ENCODE measurements at places on chromosomes 2 and 18.

GRCh38 chr2:28704621-28705020 lies 47.0 kb upstream of the PPP1CB start:
- no peak for DNase-seq

- no peak for DNase-seq
These were observed 20.2 kb upstream of the PRKCE start for GRCh38 chr2:45631319-45631718.

GRCh38 chr2:149200109-149200520 lies 130.3 kb upstream of the LYPD6 start:
- no peak for DNase-seq

DNA sequence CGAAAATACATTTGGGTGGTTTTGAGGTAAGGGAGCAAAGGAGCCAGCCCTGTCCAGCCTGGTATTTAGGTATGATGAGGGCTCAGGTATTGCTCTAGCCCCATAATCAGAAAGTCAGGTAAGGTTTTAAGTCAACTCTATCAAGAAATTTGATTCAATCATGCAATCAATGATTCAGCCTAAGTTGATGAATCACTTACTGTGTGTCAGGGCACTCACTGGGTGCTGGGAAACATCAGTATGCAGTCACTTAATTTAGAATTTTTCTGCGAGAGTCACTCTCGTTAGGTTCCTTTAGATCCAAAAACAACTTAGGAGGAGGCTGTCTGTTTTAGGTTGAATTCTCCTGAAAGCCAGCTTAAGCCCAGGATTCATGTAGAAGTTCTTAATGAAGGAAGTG lies 17.7 kb upstream of the SERPINB2 start:
- DNase-seq = no peak

DNA sequence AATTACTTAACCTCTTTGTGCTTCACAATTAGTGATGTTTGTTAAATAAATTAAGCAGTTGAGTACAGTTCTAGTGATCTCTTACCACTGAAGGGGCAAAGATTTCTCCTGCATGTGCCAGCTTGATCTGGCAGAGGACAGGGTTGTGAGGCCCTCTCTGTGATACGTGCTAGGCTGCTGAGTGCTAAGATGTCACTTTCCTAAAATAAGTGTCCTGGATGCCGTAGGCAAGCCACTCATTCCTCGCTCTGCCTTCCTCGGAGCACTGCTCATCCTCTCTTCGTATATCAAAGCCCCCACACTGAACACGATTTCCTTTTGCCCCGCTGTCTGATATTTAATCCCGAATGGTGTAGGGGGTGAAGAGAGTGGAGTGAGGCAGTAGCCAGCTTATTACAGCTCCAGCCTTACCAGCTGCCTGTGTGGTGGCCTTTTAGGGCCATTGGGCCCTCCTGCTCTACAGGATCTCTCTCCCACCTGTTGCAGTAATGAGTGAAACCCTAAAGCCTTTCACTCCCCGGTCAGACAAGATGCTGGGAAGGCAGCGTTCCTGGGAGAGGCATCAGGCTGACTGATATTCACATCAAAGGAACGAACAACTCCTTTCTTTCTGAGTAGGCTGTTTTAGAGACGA lies 40.5 kb downstream of the PTPRM start:
- no peak for DNase-seq

GRCh38 chr2:182298456-182298855 lies 128.4 kb downstream of the PDE1A start:
- DNase-seq = no peak

- no peak for DNase-seq
These were observed 38.1 kb downstream of the PIKFYVE start for GRCh38 chr2:208304157-208304556.

DNA sequence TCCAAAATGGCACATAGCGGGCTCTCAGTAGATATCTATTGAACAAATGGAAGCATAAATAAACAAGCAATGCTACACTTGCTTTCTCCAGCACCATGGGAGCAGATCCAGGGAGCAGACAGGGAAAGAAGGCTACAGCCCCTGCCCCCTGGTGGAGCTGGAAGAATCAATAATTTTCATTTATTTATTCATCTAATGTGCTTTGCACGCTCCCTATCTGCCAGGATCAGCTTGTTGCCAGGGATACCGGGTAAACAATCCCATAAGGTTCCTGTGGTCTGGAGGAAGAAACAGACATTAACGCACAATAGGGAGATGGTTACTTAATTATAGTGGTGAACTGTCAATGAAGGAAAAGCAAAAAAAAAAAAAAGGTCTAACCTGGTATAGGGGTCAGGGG lies 40.1 kb upstream of the CLASP1 start:
- no peak for DNase-seq

DNA sequence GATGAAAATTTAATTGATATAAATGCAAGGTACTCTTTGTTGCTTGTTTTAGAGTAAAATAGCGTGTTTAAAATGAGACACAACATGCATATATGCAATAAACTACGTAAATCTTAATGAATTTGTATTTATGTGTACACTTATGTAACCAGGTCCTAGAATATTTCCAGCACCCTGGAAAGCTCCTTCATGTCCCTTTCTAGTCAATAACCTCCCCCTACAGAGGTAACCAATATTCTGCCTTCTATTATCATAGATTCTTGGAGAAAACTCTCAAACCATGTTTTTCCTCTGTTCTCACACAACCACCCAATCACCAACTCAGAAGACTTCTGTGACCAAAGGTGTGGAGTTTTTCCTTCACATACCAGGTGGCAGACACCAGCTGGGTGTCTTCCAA lies 79.6 kb upstream of the THUMPD2 start:
- no peak for DNase-seq

DNA sequence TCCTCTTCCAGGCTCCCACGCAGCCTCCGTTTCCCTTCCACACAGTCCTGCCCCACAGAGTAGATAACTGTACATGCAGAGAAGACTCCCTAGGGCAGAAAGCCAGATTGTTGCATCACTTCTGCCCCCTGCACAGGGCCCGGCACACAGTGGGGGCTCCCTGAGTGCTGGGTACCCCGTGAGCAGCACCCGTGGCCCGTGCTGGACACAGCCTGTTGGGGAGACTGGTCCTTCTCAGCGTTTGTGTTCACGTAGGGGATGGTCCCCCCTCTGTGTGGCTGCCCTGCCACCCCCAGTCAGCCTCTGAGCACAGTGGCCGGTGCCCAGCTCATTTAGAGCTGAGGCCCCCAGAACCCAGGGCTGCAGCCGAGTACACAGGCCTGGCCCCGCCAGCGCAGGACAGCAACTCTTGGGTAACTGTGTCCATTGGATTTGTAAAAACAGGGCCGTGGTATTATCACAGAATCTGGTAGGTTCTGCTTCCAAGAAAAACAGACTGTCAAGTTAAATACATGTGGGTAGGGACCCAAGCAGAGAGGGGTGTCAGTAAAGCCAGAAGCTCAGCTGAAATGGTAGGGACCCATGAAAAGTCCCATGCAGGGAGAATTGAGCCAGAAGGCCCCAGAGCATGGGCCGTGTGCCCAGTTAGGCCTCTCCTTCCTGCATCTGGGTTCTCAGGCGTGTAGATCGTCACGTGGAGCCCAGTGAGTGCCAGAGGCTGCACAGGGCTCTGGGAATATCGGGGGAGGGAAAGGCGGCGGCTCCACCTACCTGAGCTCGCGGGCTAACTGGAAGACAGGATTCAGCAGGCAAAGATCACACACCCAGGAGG lies 257.3 kb downstream of the ATAD2B start:
- no peak for DNase-seq

DNA sequence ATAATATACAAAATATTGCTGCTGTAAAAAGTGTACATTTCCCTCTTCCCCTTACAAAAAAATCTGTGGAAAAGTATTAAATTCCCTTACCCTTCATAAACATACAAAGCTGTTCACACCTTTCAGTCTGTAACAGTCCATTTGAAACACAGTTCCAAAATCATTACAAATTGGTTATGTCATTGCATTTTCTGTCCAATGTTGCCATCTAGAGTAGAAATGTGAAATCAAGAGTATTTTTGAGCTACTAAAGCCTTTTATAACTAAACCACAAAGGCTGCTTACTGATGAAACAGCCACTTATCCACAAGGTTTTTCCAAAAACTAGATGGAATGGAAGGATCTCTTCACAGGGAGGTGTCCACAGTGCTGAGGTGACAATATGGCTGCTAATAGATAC lies 72.5 kb downstream of the SS18 start:
- no peak for DNase-seq

DNA sequence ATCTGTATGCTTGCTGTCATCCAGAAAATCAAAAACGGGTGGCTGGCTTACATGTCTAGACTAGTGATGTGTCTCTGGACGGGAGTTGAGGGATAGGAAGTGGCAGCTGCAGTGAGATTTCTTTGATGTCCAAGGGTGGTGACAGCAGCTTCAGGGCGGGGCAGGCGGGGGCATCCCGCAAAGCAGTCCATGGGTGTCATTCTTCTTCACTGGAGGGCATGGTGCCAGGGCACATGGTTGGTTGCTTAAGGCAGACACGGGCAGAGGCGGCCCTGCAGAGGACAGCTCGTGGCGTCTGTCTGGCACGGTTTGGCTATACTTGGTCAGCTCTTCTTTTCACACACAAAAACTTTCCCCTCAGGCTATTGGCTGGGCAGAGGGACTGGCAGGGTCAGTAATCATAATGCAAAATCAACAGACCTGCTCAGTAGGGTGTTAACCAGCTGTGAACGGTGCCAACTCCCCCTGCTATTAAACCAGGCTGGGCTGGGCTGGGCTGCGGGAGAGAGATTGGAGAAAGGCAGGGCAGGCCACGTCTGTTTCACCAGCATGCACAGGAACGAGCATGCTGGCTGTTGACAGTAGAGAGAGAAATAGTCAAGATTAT lies 63.7 kb downstream of the COL4A3 start:
- peak; percentile 21 for DNase-seq

DNA sequence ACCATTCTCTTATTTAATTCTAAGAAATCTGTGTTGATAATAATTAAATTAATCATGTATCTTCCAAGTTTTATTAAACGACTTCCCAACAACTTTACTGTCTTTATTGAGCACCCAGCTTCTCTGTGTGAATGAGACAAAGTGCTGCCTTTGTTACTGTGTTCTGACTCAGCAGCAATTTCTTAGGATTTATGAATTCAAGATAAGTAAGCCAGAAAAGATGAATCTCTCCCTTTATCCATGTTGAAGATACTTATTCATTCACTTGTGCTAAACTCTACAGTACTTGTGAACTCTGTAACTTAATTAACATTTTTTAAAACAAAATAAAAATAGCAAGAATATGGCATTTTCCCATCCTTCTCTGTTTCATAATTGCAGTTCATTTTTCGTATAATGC lies 1403.3 kb upstream of the DDX18 start:
- DNase-seq = no peak

- no peak for DNase-seq
These were observed 60.6 kb downstream of the PTPN4 start for GRCh38 chr2:119820275-119820674.

GRCh38 chr2:222330910-222331309 lies 32.1 kb upstream of the PAX3 start:
- no peak for DNase-seq

- no peak for DNase-seq
These were observed 36.4 kb downstream of the SCN1A start for GRCh38 chr2:166091439-166091838.

- no peak for DNase-seq
These were observed 46.3 kb downstream of the RTTN start for GRCh38 chr18:70158992-70159717.

GRCh38 chr2:101676674-101677073 lies 20.8 kb upstream of the MAP4K4 start:
- no peak for DNase-seq

DNA sequence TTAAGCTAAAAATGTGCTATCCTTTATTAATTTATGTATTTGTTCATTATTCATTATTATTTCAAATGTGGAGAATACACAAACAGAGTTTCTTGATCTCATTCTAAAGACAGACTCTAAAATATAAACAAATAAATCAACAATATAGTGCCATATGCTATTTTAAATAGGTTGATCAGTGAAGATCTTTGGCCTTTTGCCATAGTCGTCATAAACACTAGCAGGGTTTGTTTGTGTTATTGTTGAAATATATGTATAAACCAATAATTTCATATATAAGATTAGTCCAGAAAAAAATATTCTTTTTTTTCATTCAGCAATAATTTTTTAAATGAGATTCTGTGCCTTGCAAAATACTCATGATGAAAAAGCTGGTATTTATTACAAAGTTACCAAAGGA lies 62.1 kb upstream of the KYNU start:
- no peak for DNase-seq

- no peak for DNase-seq
These were observed 145.8 kb downstream of the AGPS start for GRCh38 chr2:177538323-177538722.

GRCh38 chr2:191432121-191432520 lies 186.9 kb downstream of the MYO1B start:
- no peak for DNase-seq

DNA sequence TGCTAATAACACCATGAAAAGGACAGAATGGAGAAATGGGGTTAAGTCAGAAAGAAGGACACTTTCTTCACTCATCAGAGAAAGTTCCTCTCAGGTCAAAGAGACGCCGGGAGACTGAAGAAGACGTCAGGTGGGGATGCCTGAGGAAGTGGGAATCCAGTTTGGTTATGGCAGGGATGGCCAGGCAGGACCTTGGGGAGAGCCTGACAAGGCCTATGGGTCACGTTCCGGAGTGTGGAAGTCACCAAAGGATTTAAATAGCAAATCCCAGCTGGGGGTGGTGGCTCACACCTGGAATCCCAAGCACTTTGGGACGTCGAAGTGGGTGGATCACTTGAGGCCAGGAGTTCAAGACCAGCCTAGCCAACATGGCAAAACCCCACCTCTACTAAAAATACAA lies 432.7 kb upstream of the SMIM21 start:
- no peak for DNase-seq

- no peak for DNase-seq
These were observed 265.1 kb downstream of the NCKAP5 start for GRCh38 chr2:133303150-133303549.

GRCh38 chr2:143241403-143242088 lies 112.3 kb downstream of the ARHGAP15 start:
- DNase-seq = no peak

DNA sequence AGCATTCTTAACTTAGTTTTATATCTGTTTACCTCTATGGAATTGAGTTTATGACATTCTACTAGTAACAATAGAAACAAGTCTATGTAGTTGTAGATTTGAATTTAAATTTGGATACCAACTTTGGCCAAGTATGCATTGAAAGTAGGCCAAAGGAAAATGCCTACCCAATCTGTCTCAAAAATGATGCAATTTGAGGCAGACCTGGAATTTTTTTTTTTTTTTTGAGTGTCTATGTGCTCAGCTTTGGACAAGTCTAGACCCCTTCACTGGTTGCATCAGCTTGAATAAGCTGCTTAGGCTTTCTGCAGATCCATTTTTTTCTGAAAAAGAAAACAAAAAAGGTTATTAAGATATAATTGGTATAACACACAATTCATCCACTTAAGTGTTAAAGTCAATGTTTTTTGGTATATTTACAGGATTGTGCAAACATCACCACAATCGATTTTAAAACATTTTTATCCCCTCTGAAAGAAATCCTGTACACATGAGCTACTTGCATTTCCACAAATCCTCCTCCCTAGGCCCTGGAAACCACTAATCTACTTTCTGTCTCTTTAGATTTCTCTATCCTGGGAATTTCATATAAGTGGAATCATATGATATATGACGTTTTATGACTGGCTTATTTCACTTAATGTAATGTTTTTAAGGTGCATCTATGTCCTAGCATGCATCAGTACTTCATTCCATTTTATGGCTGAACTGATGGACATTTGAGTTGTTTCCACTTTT lies 185.1 kb upstream of the CCDC68 start:
- no peak for DNase-seq

- no peak for DNase-seq
These were observed 756 bp upstream of the NAGK start for GRCh38 chr2:71067567-71068217.

All from caudate nucleus (tissue), 63 donors.